Stimulated activated CD8-positive, alpha-beta memory T cell treated with anti-CD3 and anti-CD28 coated beads, Interleukin-4, amount 100 ng/mL, for 48 hours (primary cell): ENCODE measurements at places on chromosomes 1 and 21.
A peak's percentile ranks its signal among the peaks of the same experiment; 100 is the strongest.

DNA sequence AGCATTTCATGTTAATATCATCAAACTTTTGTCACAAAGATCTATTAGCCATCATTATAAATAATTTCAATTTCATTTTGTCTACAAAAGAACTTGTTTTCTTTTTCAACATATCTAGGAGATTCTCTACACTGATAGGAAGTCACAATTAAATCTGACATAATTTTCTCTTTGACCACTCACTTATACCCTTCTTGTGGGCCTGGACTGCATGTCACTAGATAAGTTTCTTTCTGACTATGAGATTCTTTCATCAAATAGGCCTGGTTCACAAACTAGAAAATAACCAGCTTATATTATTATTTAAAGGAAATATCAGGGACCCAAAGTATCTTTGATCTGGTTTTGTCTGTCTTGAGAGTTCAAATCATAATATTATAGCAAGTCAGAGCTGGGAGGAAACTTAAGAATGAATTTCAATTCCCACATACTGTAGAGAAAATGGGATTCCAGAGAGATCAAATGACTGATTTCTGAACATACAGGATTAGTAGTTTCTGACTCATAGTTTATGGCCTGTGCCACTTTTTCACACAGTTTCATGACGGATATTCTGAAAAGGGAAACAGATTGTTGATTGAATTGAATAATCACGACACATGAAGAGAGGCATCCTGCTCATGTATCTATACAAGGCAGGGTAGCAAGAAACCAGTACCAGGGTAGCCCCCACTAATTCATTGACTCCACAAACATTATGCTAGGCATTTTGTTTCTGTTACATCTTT is 355.8 kb downstream of the GPATCH2 start:
- DNase-seq: no peak

DNA sequence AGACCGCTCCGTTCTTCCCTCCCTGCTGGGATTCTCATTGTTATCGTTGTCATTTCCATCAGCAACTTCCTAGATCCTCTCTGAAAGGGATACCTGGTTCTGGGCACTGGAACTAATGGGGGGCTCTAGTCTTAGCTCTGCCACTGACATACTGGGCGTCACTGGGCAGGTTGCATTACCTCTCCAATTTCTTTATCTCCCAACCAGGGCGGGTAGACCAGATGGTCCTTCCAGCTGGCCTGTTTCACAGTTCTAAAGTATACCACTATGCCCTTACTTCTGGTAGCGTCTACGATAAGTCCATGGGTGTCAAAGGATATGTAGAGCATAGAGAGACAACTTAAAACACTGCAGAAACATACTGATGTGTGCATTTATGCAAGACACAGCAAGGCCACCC is 1.4 kb downstream of the GPR37L1 start:
- DNase-seq: no peak

DNA sequence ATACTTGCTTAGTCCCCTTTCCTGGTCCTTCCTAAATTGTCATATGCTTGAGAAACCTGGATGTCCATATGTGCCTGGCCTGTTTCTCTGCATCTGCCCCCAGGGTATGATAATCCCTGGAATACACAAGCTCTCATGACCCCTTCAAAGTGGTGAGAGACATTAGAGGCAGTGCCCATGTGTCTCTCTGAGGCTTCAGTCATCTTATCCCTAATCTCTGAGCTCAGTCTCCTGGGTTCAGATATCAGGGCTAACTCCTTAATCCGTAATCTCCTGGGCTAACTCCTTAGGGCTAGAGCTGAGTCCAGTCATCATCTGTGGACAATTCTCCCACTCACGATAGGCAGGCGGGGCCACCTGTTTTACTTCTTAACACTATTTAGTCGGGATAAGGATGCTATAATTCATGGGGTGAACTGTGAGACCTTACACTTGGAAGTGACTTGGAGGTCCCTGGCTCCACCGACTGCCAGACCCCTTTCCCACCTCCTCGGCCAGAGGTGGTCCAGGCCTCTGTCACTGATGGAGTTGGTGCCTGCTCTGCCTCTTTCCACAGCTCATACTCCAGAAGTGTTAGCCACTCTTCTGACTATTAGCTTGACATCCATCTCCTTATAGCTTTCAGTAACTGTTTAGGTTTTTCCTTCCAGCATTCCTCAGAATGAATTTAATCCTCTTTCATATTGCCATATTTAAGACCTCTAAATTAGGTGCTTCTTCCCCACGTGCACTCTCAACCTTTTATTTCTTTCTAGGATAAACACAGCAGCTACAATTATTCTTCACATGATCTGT is 22.7 kb downstream of the CCN1 start:
- no peak for DNase-seq

DNA sequence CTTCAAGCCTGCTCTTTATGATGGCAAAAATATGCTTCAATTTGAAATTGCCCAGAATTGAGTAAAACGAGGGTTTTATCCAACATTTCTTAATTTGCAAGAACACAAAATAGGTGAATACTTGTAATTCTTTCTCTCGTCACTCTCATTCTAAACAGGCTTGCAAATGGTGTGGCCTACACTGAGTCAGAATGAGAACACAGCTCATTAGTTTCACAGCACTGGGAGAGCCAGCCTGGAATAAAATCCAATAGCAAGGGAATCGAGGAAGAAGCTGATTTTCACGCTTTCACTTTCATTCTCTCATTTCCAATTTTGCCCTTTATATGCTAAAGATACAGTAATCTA is 537.5 kb downstream of the LTN1 start:
- no peak for DNase-seq

GRCh38 chr1:32125313-32125712 is 17.5 kb downstream of the KPNA6 start:
- DNase-seq: no peak

DNA sequence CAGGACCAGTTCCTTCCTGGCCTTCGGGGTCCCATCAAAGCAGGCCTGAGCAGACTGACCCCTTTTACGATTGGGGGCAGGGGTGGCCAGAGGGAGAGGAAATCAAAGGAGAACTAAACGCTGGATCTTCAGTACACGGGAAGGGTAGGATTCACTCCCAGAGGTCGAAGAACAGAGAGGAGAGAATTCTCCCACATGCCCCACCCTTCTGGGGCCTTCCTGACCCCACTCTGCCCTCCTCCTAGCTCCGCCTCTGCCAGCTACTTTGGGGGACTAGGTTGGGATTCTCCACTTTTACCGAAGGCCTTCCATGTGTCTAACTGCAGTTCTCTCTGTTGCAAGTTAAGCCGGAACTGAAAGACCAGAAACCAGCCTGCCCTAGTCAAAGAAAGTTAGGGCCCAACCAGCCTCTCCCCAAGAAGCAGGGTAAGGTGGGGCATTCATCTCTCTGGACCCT is 654 bp upstream of the ARHGEF2 start:
- peak; percentile 48 for DNase-seq

GRCh38 chr21:46486481-46487126 is 27.9 kb downstream of the DIP2A start:
- DNase-seq: no peak

GRCh38 chr1:185348296-185348695 is 31.3 kb upstream of the IVNS1ABP start:
- no peak for DNase-seq

- no peak for DNase-seq
Observed at GRCh38 chr21:42645211-42646075, 8.0 kb upstream of the PDE9A start.

DNA sequence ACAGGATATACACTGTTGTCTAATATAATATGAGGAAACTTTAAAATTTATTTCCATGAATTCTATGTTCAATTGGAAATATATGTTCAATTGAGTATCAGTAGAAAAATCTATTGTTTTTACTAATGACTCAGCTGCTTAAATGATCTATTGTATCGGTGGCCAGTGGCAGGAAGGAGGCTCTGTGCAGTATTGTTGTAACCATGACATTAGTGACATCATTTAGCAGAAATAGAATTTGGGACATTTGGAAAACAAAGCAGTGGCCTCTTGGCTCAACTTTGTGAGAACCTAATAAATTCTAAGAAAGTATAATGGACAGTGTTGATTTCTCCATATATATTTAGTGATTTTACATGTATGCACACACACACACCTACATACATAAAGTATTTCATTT is 257.4 kb downstream of the PDE4B start:
- DNase-seq: no peak

GRCh38 chr1:171798311-171798710 is 16.9 kb downstream of the METTL13 start:
- no peak for DNase-seq

DNA sequence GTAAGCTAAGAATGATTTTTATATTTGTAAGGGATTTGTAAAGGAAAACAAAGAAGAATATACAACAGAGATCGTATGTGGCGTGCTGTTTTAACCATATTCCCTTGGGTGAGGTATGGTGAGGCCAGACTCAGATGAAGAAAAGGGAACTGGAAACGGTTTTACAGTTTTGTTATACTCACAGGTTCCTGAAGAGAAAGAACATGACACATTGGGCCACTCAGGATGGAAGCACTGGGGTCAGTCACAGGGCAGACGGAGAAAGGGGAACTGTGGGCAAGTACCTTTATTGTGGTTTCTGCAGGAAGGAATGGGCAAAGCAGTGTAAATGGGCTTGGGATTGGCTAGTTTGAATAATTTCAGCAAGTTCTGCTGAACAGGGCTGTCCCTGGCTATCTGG is 177.4 kb downstream of the LBR start:
- no peak for DNase-seq

DNA sequence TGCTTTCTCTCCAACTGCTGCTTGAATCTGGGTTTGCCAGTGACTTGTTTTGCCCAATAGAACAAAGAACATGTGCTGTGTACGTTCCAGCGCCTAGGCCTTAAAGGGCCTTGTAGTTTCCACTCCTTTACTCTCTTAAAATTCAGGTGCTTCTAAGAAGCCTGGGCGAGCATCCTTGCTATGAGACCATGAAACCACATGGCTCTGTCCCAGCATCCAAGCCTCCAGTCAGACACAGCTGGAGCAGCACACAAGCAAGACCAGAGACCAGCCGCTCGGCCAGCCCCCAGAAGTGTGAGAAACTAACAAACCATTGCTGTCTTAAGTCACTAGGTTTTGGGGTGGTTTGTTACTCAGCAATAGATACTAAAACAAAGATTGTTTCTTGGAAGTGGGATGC is 15.1 kb downstream of the PLEKHO1 start:
- no peak for DNase-seq

- no peak for DNase-seq
Observed at GRCh38 chr21:22192766-22193165, 1194.6 kb downstream of the NCAM2 start.

DNA sequence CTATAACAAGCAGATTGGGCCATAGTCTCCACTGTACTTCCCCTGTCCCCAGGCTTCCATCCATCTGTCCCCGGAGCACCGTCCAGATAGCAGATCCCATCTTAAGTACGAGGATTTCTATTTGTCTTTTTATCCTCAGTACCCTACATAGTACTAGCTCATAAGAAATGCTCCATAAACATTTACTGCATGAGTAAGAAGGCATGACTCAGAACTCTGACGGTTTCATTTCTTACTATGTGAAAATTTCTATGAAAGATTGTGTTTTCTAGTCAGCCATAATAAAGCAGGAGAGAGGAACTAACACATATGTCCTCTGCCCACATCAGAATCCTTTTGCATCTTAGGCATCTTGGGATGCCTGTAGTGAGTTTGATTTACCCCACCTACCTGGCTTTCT is 49.5 kb downstream of the CHD1L start:
- DNase-seq: no peak

DNA sequence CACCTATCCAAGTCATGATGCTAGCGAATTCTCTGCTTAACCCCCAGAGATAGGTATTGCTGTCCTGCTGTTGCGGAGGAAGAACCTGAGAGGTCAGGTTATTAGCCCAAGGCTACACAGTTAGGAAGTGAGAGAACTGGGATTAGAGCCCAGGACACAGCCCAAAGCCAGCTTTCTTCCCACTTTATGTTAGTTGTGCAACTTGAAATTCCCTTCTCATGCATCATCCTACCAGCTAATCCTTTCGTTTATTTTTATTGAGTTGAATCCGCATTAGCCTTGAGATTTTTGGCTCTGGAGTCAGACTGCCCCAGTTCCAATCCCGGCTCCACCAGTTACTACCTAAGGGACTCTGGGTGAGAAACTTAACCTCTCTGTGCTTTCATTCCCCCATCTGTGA is 65.4 kb downstream of the PLEKHA6 start:
- no peak for DNase-seq

GRCh38 chr1:36080801-36081200 is 3.1 kb upstream of the TEKT2 start:
- no peak for DNase-seq

DNA sequence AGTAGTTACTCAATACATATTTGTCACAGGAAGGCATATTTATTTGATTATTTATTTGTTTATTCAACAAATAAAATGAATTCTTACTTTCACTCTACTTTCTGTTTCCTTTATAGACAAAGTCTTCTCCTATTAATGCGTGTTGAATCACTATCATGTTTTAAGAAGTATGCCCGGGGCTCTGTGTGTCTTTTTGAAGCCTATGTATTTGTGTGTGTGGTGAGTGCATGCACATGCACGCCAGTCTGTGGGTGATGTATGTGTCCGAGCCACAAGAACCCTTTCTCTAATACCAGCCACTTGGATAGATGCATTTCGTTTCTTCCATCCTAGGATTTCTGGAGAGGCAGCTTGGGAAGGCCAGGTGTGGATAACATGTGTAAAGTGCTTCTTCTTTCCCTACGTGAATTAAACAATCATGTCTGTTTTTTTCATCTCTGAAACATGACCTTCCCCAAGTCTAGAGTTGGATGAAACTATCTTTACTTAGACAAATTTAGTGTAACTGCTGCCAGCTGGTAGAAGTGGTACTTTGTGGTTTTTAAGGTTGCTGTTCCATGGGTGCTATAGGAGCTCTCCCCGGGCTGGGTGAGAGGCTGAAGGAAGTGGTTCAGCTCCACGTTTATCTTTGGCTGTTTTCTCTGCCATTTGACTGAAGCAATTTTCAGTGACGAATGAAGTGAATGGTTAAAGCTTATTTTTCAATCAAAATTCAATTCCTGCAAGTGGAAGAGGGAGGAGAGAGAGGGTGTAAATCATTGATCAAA is 46.8 kb upstream of the PPM1J start:
- DNase-seq: no peak

DNA sequence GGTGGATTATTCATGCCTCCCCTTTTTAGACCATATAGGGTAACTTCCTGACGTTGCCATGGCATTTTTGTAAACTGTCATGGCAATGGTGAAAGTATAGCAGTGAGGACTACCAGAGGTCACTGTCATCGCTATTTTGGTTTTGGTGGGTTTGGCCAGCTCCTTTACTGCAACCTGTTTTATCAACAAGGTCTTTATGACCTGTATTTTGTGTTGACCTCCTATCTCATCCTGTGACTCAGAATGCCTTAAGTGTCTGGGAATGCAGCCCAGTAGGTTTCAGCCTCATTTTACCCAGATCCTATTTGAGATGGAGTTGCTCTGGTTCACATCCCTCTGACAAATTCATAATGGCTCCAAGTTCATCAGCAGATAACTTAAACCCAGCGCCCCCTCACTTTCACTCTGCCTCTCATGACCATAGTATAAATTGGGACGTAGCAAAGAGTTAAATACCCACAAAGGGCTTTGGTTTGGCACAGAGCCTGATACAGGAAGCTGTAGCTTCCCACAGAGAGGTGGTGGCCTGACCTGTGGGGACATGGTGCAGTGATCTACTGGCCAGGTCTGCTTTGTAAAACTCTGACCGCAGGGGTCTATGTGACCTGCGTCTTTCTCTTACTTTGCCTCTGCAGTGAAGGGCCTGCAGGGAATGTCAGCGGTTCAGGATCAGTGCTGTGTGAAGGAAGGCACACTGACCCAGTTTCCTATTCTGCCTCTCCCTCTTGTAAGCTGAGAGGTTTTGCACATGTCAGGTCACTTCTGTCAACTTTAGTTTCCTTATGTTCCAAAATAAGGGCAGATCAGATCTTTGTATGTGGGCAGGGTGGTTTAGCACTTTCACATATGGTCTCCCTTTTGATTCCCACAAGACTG is 78.1 kb upstream of the ZNF644 start:
- no peak for DNase-seq
